ENCODE measurements at places on chromosomes 3 and 15.

DNA sequence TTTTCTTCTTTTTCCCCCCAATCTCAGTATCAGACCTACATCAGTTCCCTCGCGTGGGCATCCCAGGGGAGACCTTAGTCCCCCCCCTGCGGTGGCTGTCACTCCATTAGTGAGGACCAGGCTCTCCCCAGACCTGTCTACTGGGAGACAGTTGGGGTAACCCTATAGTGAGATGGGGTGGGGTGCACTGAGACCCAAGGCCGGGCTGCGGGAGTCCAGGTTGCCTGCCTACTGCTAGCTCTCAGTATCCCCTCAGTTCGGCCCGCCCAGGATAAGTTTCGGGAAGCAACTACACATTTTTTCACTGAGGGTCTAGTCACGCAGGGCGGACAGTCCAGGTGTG, 671 bp upstream of the DCUN1D1 start:
- DNase-seq: no peak

DNA sequence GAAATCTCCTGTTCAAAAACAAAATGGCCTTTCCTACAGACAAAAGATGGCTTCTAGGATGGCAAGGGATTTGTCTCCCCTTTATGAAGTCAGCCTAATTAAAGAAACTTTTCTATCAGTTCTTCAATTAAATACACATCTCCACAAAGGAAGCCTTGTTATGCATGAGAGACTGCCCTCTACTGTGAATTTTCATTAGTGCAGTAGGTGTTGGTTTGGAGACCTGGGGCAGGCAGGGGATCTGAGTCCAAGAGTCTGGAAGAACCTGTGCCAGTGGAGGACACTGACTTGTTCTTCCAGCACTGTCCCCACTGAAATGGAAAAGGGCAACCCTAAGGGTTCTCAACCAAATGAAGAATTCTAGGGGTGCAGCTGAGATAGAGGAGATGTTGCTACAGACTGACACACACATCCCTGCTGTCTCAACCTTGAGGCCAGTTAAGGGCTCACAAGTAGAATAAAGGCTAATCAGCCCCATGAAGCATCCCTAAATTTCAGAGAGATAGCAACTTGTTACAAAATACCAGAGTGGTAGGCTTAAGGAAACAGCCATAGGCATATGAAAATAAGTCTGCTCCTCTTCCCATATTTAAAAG, 174.0 kb upstream of the PRICKLE2 start:
- no peak for DNase-seq

- DNase-seq: no peak
Measured at GRCh38 chr3:60827666-60828065, 423.6 kb downstream of the FHIT start.

GRCh38 chr3:178155521-178155920, 380.7 kb upstream of the KCNMB2 start:
- DNase-seq: no peak
